Right lung (tissue), 10 donors: ENCODE measurements at places on chromosomes 13 and 19. TPM values are rescaled to one million over a fixed set of nuclear protein-coding genes. Genes with fewer than 3 reads are reported as not detected.

DNA sequence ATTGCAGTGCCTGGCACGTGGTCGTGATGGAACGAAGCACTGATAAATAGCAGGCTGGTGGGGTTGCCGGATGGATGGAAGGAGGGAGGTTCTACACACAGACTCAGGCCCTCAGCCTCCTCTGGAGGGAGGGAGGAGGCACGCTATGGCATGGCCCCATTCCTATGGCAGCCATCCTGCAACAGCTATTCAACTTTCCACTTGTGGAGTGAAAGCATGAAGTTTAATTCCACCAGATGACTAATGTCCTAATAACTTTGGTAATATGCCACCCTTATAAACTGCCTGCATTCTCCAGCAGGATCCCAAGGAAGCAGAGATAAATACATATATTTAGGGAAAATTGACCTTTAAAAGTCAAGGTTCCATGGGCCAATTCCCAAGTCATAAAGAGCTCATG is 92.4 kb downstream of the KL start:
- DNase-seq: no peak

Gene ZNF547
- polyA plus RNA-seq: 7.0 TPM

Gene CYP2A7
- 0.19 TPM for polyA plus RNA-seq

GRCh38 chr13:41675306-41675705 is 218.0 kb downstream of the RGCC start:
- no peak for DNase-seq

DNA sequence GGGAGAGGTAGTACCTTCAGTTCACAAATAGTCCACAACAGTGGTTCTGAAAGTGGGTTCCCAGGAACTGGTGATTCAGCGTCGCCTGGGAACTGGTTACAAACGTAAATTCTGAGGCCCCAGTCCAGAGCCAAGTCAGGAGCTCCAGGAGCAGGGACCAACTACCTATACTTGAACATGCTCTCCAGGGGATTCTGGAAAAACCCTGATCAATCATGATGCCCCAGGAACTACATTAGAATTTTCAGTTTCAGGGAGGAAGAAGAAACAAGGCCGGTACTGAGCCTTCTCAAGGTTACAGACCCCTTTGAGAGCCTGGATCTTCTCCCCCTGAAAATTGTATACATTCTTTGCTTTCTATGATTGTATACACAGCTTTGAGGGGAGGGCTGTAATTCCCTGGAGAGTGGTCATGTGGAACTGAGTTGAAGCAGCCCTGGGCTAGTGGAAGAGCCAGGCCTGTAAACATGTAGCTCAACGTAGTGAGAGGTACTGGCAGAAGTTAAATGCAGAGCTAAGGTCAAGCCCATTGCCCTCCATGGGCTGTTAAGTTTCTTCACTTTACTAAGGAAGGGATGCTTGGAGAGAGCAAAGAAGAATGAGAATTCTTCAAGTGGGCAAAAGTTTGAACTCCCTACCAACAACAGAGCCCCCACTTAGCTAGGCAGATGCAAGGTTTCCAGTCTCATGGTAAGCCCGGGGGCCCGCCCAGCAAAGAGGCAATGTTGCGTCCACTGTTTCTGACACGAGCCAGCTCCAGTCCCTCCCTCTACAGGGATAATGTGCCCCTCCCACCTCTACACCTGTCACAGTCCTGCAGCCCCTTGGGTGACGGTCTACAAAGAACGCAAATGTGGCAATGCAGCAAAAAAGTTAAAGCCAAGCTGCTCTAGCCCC is 17.0 kb downstream of the DOCK9 start:
- DNase-seq: no peak

DNA sequence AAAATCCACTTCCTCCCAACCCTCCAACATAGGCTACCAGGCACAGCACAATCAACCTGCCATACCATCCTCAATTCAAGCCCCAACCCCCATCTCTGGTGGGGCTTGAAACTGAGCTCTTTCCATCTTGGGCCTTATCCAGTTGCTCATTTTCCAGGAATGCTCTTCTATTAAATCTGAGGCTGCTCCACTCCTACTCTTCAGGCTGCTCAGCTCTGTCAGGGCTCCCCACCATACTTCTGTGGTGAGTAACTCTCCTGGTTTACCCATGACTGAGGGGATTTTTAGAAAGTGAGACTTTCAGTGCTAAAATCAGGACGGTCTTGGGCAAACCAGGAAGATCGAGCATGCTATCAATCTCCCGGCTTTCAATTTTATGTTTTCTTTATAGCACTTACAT is 512.8 kb downstream of the LMO7 start:
- no peak for DNase-seq

Gene POSTN
- polyA plus RNA-seq: 719 TPM

GRCh38 chr13:112708560-112709240 is 18.9 kb downstream of the ATP11A start:
- no peak for DNase-seq

DNA sequence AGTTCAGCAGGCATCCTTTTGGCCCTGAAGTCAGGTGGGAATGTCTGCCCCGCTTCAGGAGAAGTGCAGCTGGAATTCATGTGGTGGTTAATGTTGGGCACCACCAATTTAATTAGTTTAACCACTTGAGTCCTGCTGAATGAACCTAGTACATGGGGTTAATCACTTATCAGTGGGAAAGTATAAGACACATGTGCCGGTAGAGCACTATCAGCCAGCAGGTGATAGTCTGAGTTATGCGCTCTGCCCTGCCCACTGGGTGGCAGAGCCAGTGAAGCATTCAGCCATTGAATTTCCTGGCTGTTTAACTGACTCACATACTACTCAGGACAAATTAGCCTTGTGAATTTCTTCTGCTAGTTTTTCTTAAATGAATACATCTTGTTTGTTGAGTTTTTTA is 789.7 kb upstream of the PRR20A start:
- DNase-seq: no peak

DNA sequence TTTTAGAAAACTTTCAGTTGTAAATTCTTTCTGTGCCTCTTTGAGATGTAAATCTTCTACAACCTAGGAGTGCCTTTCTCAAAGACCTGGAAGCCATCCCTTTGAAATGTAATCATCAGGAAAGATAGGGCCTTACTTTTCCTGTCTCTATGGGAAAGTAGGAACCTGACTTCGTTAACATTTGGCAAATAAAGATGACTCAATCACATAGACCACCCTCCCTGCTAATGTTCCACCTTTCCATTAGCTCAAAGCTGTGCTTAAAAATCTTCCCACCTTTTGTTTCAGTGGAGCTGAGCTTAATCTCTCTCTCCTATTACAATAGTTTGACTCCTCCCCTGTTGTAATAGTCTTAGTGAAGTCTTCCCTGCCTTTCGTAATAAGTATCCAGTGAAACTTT is 247.7 kb downstream of the OLFM4 start:
- DNase-seq: no peak
